ENCODE measurements at places on chromosomes 1 and 21.

- peak; percentile 93 for DNase-seq
These were observed 15.5 kb downstream of the SLC2A1 start for GRCh38 chr1:42943166-42943565.

DNA sequence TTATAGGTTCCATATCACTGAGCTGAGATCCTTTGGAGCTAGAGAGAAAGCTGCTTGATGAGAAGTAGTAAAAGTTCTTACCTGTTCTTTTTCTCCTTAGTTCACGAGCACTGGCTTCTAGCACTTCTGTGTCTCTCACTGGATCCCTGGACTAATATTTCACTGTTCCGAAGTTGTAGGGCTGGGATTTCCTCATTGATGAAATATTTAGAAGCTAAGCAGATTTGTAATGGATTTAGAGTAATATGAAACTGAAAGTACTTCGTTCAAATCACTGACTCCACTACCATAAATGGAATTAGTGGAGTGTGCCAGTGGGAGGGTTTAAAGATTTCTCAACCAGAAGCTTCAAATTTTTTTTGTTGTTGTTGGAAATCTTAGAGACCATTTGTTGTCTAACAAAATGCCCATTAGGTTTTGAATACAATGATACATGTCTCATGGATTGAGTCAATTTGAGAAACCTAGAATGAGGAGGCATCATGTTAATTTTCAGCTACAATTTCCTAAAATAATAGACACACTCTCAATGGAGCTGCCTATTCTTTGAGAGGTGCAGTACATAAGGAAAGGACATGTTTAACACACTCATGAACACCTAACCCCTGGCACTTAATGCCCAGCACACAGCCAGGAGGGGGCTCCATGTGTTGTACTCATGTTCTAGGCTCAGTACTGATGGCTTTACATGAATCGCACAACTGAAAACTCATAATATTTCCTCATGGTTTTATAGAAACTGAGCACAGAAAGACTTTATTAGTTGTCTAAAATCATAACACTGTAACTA is at the start of gene GBP1:
GBP1 (minus strand) TSS at position 130 of the 790 bp plus-strand sequence. CDS start 1,974 bp downstream, outside the sequence.
- DNase-seq = peak; percentile 79

GRCh38 chr1:74587888-74588287 is 75.5 kb upstream of the LRRC53 start:
- no peak for DNase-seq

DNA sequence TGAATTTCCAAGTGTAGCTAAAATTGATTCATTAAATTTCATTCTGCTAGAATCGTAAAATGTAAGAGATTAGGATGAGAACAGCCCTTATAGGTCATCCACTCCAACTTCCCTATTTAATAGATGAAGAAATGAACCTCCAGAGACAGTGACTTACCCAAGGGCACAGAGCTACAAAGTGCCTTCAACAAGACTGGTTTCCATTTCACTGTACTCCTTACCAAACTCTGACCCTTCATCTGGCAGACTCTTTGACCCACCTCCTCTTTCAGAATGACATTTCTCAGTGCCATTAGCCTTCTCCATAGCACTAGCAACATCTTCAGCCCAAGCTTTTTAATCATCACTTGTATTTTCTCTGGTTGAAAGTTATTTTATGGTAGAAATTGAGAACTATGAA is 161.3 kb downstream of the NEK7 start:
- no peak for DNase-seq

DNA sequence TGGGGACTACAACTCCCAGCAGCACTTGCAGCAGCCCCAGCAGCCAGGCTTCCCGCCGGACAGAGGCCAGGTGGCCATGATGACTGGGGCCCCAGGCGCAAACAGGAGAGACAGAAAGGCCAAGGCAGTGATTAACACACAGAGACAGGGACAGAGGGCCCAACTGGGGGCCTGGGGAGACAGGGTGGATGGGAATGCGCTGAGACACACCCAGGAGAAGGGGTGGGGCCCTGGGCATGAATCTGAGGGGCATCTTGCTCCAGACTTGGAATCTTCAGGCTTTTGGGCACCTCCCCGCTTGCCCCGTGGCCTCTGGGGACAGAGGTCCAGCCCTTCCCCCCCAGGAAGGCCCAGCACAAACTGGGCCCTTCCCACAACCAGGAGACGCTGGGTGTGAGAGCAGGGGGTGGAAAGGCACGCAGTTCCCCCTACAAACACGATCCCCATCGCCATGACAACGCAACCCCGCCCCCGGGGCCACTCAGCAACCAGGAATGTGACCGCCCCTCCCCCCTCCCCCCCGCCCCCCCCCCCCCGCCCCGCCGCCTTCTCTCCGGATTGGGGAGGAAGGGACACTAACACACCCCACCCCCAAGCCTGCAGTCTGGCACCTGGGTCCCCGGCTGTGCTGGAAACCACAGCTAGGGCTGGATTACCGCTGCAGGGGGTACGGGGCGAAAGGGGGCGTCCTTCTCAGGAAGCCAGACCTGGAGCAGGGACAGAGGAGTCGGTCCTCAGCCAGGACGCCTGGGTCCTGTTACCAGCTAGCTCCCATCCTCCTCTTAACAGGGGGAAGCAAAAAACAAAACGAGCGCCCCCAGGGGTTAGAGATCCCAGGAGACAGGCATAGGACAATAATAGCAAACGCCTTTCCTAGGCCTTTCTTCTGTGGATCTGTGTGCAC is 4.5 kb downstream of the HDGF start:
- peak; percentile 84 for DNase-seq
